Panc1 (cell line): ENCODE measurements at places on chromosomes 4 and X. TPM values are rescaled to one million over a fixed set of nuclear protein-coding genes. Genes with fewer than 3 reads are reported as not detected.

DNA sequence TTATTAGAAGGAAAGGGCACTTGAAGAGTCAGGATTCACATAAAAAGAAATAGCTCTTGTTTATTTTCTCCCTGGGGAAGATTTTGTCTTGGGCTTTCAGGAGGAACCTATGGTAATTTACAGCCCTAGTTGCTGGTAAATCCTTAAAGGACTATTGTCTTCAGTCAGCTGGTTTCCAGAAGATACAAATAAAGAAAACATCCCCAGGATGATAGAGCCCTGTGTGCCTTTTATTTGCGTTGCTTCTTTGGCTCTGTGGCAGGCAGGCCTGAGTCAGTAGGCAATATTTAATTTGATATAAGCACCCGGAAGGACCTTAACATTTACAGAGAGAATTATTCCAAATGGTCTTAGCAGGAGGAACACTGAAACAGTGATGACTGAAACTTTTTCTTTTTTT is 131.0 kb upstream of the SLC34A2 start:
- no peak for DNase-seq

- DNase-seq: peak; percentile 33
These were observed 190.6 kb downstream of the CCSER1 start for GRCh38 chr4:90317785-90318184.

DNA sequence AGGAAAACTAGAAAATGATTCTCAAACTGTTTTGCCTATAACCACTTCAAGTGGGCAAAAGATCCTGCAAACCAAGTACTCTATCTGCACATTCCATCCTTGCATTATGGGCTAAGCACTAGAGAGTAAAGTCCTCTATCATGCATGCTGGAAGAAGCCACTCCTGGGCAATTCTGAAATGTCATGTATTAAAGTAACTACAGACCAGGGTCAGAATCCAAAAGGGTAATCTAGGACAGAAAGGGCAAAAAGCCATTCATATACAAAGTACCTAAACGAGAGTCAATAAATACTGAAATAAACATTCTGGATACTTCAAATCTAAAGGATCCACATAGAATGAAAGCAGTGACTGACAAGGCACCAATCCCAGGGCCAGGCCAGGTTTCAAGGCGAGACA is 1.0 kb downstream of the SNX12 start:
- no peak for DNase-seq

DNA sequence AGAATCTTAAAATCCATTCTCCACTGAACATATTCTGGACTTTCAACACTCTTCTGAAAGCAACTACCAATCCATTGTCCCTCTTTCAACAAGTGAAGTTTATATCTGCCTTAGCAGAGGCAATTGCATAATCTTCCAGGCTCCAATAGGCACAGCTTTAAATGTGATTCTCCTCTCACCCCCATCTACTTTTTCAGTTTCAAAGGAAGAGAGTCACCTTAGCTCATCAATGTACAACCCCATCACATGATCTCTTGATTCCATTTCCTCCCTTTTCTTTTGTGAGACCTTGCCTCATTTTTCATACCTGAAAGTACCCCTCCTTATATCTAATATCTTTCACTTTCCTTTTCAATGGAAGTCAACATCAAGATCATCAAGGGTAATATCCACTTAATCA is 921.7 kb upstream of the EPHA5 start:
- no peak for DNase-seq

- no peak for DNase-seq
These were observed 26.1 kb upstream of the IGFBP7 start for GRCh38 chr4:57136281-57136680.

GRCh38 chr4:26701095-26701494 is 117.2 kb downstream of the TBC1D19 start:
- no peak for DNase-seq

DNA sequence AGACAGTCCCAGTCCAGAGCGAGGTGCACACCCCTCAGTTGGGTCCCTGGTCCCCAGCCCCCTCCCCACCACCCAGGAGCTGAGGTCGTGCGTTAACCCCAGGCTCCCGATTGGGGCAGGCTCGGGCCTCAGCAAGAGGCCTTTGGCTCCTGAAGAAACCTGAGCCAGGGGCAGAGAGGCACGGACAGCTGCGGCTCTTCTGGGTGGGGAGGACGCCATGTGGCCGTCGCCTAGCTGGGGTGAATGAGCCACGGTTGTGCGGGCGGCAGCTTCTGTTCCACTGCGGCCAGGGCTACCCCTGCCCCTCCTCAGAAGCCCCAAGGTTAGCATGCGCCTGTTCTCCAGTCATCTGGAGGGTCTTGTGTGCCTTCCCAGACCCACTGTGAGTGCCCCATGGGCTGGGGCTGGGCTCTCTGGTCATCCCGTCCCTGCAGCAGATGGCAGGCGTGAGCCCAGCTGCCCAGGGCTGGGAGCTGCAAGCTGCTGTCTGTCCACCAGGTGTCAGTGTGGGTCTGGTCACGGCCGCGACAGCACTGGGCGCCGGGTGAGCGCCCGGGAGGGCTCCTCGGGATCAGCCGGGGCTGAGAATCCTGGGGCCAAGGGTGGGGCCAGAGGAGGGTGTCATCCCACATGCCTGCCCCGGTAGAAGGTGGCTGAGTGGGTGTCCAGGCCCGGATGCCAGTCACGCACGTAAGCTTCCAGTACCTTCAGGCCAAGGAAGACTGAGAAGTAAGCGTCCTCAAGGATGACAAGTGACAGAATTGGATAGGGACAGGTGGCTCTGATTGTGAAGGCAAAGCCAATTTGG is 21.9 kb downstream of the ATP2B3 start:
- peak; percentile 28 for DNase-seq

TMEM128 gene
- 12.9 TPM for total RNA-seq
